ENCODE measurements at places on chromosomes 7 and 10.
A peak's percentile ranks its signal among the peaks of the same experiment; 100 is the strongest.

DNA sequence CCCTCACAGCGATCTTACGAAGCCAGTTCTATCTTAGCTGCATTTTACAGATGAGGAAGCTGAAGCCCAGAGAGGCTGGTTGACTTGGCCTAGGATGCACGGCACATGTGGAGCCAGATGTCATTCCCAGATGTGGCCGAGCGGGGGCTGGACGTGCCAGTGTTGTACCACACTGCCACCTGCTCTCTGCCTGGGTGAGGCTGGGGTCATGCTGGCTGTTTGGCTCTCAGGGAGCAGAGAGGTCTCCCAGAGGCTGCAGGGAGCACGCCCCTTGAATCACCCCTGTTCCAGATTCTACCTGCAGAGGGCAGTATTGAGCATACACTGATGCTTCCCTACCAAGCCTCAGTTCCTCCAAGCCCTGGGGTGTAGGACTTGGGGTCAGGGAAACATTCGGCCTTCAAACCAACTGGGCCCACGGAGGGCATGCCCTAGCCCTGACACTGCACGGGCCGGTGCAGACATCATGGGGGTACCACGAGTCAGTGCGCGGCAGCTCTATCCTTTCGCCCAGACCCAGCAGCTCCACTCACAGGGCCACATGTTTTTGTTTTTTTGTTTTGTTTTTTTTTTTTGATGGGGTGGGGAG is 3.8 kb upstream of the GTF2IRD1 start:
- ATAC-seq = peak; percentile 68

DNA sequence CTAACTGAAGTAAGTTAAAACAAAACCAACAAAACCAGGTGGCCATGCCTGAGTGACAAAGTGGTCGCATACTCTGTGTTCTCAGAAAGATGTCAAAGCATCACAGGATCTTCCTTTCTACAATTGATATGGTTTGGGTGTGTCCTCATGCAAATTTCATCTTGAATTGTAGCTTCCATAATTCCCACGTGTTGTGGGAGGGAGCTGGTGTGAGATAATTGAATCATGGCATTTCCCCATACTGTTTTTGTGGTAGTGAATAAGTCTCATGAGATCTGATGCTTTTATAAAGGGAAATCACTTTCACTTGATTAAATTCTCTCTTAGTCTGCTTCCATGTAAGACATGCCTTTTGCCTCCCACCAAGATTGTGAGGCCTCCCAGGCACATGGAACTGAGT is 465.7 kb downstream of the PCDH15 start:
- ATAC-seq = no peak

GRCh38 chr10:113704637-113705343 is 25.1 kb downstream of the CASP7 start:
- ATAC-seq = peak; percentile 64

DNA sequence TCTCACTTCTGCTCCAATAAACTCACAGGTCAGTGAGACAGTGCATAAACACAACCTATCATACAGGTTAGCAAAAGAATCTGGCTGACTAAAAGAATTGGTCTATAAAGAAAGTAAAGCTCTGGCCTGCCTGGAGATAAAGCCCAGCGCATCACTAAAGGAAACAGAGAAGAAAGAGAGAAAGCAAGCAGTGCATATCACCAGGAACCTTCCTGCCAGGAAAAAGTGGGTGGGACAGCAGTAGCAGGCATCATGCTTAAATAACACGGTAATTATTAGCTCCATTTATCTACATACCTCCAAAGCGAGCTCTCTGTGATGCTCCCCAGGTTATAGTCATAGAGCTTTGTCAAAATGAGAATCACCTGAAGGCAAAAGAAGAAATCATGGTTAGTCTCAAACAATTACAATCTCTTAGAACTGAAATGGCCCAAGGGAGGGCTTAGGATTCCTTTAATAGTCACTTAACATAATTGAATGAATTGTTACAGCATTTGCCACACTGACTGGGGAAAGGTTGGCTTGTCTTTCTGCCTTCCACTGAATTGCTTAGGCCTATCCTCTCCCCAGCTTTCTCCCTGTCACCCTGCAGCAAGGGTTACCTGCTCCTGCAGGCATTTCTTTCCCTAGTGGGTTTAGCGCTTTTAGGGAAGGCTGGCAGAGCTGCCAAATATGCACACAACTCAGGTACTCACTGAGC is 208.1 kb downstream of the SORCS1 start:
- ATAC-seq = no peak

DNA sequence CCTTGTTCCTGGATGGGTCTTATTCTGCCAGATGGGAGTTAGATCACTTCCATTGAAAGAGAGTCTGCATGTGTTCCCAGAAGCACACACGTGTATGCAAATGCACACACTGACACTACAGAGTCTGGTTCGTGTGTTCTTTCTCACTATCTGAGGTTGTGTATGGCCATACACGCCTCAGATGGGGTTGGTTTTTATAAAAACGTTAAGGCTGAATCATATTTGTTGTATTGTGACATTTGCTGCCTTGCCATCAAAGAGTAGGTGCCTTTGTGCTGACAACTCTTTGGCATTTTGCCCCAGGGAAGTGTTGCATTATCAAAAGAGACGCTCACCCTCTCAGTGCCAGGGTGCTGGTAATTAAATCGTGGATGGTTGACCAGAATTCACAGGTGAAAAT is 37.7 kb upstream of the HDAC9 start:
- ATAC-seq = no peak

GRCh38 chr7:156178857-156179256 is 366.6 kb upstream of the SHH start:
- ATAC-seq = no peak

DNA sequence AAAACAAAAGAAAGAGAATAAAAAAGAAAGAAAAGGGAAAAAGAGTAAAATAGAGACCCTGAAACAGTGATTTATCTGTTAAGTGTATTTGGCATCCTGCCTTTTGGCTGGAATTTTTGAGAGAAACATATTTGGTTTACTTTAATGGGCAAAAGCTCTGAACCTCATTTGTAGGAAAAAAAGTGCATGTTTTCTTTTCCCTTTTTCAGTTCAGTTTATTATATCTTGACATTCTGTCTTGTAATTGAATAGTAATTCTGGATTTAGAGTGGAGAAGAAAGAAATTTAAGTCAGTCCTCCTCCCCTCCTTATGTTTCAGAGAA is 69.5 kb downstream of the ARID5B start:
- ATAC-seq = no peak

GRCh38 chr10:127943336-127943910 is 36.5 kb downstream of the PTPRE start:
- peak; percentile 18 for ATAC-seq

GRCh38 chr10:101071267-101071884 is 9.6 kb downstream of the KAZALD1 start:
- no peak for ATAC-seq

DNA sequence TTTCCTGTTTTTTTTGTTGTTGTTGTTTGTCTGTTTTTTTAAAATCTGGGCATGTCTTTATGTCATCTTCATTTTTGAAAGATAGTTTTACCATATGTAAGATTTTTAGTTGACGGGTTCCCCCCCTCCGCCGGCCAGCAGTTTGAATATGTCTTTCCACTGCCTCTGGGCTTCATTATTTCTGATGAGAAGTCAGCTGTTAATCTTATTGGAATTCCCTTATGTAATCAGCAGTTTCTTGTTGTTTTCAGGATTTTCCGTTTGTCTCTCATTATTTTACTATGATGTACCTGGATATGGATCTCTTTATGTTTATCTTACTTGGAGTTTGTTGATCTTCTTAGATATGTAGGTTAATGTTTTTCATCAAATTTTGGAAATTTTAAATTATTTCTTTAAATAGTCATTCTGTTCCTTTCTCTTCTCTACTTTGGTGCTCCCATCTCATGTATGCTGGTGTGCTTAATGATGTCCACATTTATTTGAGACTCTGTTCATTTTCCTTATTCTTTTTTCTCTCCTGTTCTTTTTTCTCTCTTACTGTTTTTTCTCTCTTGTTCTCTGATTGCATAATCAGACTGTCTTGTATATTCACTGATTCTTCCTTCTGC is 9.7 kb downstream of the EXOC6 start:
- ATAC-seq = no peak

DNA sequence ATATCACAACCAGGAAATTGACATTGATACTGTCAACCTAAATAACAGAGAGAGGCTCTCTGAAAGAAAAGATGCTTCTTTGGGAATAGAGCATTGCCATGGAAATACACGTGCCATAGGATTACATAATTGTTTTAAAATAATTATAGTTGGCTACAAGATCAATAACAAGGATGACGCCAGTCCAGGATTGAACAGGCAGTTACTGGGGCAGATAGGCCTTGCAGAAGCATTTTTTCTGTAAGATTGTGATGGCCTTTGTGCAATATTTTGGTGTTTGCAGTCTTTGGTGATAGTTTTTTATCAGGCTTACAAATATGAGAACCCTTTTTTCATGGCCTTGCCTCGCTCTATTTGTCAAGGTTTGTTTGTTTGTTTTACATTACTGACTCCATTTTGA is 10.5 kb downstream of the ACADSB start:
- ATAC-seq = no peak

DNA sequence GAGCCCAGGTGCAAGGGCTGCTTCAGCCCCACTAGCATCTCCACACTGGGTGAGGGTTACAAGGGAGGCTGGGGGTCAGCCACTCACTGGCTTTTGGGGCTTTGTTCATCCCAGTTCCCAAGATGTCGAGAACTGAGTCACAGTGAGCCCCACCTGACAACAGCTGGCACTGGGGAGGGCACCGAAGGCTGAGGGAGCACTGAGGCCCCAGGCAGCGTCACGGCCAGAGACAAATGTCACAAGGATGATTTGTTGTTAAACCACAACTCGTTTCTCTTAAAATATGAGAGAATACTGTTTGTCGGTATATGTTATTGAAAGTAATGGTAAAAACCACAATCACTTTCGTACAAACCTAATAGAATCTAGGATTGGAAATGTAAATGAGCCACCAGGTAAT is 219.9 kb downstream of the CELF2 start:
- ATAC-seq = no peak

GRCh38 chr10:106083572-106083971 is 1080.9 kb downstream of the SORCS1 start:
- ATAC-seq = no peak

- peak; percentile 29 for ATAC-seq
Measured at GRCh38 chr7:107051376-107051775, 6.9 kb downstream of the PRKAR2B start.

GRCh38 chr7:70744492-70744891 is 387.5 kb upstream of the GALNT17 start:
- ATAC-seq = no peak

- ATAC-seq = no peak
Measured at GRCh38 chr7:77685233-77685632, 11.0 kb upstream of the RSBN1L start.

DNA sequence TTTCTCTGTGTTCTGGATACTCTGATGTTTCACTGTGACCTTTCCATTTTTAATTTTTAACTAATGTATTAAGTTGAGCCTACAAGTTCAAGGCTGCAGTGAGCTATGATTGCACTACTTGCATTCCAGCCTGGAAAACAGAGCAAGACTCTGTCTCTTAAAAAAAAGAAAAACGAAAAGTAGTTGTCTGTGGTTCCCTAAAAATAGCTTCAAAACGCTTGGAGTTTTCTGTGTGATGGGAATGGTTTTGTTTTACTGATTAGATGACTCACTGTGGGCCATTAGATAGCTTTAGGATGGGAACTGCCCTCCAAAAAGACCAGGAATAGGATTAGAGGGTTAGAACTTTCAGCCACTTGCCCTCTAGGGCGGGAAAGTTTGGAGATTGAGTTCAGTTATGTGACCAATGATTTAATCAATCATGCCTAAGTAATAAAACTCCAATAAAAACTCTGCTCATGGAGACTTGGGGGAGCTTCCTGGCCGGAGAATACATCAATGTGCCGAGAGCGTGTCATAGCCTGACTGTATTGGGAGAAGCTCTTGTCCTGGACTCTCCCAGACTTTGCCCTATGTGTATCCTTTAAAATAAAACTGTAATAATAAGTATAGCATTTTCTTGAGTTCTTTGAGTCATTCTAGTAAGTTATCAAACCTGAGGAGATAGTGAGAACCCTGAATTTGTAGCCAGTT is 147.1 kb downstream of the LYZL1 start:
- ATAC-seq = no peak

DNA sequence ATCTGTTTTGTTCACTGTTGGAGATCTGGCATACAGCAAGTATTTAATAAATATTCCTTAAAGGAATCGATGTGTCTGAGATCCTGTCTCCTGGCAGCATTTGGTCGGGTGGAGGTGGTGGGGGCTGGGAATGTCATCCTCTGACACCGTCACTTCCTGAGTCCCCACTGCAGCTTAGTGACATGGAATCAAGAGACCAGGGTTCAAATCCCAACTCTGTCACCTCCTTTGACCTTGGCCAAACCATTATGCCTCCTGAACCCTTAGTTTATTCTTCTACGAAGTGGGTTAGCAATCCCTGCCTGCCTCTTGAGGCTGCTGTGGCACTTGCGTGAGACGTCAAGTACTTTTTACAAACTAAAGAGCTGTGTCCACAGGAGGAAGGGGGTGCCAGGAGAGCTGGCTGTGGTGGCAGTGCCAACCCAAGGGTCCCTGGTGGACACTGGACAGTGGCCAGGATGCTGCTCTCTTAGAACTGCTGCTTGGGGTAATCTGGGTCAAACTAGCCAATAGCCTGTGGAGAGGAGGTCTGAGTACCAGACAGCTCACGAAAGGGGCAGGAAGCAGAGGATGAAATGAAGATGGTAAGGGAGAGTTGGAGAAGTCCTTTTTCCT is 8.0 kb upstream of the ZMIZ1 start:
- ATAC-seq = no peak

DNA sequence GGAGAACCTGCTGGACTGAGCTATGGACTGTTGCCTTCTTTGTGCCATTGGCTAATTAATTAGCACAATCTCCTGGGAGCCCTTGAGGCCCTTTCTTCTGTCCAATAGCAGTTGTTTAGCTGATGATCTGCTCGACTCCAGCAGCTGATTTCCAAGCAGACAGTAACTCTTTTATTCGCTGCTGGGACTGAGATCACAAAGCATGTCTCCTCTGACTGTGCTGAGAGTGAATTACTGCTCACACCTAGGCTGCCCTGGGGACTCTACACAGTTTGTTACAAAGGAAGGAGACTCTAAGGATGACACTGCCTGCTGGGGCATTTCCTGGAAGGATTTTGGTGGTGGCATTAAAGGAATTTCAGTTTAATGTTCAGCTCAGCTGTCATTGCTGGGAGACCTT is 31.4 kb downstream of the CASP7 start:
- no peak for ATAC-seq

DNA sequence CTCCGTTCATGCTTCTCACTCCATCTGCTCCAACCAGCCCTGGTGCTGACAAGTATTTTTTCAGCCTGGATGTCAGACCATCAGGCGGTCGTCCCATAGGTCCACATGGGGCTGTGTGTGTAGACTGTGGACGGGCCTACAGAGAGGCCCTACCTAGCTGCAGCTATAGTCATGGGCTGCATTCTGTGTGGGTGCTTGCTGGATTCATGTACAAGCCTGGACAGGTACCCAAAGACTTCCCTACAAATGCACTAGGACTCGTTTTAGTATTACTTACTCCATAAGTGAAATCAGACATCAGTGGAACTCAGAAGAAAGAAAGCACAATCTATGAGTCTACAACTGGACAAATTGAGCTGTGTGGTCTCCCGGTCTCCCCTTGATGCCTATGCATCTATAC is 146.8 kb downstream of the PKD1L1 start:
- ATAC-seq = no peak

GRCh38 chr10:21720090-21720489 is 186.1 kb downstream of the MLLT10 start:
- ATAC-seq = no peak

Data from SK-N-SH treated with all-trans-retinoic acid at 6 μM for 48 hours (cell line).